ENCODE measurements at places on chromosomes 5 and 9.

DNA sequence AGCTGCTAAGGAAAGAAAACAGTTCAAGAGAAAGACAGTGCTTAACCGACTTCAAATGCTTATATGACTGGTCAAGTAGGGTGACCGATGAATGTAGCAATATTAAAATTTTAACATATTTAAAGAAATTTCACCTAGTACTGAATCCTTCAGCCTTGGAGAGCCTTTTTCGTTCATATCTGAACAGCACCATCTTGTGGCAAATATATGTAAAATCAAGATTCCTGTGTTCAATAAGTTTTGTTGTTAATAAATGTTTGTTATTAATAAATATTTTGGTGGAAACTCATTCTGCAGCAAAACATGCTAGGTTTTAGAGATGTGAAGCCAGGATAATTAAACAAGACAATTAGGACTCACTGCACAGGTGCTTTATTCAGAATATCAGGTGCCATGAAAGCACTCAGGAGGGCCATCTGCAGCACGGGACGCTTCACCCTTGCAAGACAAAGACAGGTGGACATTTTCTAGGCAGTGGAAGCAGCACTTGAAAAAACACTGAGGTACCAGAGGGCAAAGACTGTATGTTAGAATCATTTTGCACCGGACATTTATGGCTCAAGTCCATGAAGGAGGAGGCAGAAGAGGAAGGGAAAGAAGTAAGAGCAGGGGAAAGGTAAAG is 15.6 kb downstream of the TICAM2 start:
- DNase-seq = no peak

DNA sequence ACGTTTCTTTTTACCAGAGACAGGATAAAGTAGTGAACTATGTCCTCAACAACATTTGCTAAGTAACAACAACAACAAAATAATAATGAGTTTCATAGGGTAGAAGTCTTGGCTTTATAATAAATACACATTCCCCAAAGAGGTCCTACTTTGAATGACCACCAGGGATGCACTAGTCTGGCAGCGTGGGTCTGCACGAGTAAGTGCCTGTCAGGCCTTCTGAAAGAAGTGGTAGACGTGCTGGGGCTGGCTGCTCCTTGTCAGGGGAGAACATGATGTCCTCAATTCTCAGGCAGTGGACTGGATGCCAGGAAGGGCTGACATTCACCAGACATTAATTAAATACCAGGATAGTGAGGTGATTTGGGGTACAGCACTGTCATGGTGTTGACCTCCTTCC is 331.1 kb downstream of the TMEM38B start:
- DNase-seq = no peak

DNA sequence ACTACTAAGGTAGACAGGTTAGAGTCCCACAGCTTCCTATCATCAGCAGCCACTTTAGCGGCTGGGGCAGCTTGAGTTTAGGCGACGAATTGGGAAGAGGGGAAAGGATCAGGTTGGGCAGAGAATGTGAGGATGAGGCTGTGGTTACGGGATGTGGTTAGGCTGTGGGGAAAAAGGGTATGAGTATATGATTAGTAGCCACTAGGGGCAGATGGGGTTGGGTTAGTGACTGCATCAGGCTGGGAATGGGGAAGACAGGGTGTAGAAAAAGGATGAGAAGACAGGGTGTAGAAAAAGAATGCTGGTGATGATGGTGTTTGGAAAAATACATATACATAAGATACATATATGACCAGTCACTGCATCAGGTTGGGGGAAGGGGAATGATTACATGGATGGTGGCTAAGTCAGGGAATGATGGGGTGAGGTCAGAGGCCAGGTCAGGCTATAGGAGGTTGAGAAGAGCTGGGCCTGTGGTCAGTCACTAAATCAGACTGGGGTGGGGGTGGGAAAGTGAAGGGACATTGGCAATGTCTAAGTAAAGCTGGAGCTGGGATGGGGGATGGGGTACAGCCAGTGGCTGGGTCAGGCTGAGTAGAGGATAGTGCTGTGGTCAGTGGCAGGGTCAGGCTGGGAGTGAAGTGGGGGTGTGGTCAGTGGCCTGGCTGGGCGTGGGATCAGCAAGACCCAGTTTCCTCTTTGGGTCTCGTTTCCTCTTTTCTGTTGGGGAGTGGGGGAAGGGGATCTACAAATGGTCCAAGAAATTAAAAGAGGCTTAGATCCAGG is 2.1 kb downstream of the TLN1 start:
- DNase-seq = peak; percentile 75

- DNase-seq = no peak
Observed at GRCh38 chr5:4226565-4226964, 630.9 kb downstream of the IRX1 start.

GRCh38 chr5:81391-82021 is 10.5 kb upstream of the PLEKHG4B start:
- no peak for DNase-seq

GRCh38 chr9:136187683-136188586 is 17.0 kb downstream of the LHX3 start:
- no peak for DNase-seq

- peak; percentile 88 for DNase-seq
Observed at GRCh38 chr5:109455598-109456096, 45.9 kb upstream of the PJA2 start.

- DNase-seq = no peak
Observed at GRCh38 chr9:133959171-133959570, 33.0 kb downstream of the VAV2 start.

- DNase-seq = no peak
Observed at GRCh38 chr5:111535879-111536549, 23.7 kb upstream of the STARD4 start.

- DNase-seq = no peak
Observed at GRCh38 chr5:90161414-90161813, 248.1 kb downstream of the CETN3 start.

DNA sequence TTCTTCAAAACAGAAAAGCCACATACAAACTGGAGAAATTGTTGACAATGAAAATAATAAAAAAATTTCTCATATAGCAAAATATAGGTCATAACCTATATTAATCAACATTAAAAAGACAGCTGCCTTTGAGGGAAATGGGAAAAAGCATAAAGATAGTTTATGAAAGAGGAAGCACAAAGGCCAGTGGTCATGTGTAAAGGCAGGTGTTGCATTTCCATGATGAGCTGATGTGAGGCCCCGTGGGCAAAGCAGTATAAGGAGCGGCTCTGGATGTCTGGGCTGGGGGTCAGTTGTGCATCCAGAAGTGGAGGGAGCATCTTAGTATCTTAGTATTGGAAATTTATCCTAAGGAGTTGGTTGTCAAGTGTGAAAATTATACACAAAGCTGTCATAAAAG is 18.3 kb downstream of the NDUFS6 start:
- DNase-seq = no peak

- no peak for DNase-seq
Observed at GRCh38 chr9:137148661-137149060, 9.7 kb downstream of the GRIN1 start.

DNA sequence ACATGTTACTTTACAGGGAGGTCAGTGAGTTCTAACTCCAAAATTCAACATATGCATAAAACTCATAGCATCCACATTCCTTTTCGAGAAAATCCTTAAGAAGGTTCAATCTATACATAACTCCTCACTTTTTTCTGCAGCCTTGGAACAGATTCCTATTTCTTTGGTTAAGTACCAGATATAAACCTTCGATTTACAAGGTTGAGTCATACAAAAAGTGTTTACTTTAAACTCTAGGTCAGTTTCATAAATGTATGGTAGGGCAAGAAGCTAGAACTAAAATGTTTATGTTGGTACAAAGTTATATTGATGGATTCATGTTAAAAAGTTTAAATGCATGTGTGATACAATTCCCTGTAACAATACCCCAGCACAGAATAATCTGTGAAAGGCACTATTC is 19.4 kb downstream of the CDKN2AIPNL start:
- no peak for DNase-seq

Data from GM04504 (cell line).